ENCODE measurements at places on chromosomes 13 and 19.

DNA sequence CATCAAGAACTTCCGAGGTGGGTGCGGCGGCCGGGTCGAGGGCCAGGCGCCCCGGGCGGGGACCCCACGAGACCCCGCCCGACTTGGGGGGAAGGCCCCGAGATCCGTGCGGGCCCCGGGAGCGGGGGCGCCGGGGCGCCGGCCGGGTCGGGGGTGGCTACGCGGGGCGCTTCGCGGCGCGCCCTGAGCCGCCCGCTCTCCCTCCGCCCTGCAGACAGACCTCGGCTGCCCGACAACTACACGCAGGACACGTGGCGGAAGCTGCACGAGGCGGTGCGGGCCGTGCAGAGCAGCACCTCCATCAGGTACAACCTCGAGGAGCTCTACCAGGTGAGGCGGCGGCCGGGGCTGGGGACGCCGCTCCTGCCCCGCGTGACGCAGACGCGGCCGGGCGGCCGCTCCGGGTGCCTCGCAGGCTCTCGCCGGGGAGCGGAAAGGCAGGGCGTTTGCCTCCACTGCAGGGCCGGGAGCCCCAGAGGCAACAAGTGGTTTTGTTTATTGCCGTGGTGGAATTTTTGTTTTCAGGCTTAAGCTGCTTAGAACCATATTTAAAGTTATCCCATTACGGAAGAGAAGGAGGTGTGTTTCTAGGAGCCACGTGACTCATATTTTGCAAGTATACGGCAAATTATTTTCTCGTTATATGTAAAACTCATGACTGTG, 477 bp downstream of the CUL4A start:
- peak; percentile 87 for DNase-seq

DNA sequence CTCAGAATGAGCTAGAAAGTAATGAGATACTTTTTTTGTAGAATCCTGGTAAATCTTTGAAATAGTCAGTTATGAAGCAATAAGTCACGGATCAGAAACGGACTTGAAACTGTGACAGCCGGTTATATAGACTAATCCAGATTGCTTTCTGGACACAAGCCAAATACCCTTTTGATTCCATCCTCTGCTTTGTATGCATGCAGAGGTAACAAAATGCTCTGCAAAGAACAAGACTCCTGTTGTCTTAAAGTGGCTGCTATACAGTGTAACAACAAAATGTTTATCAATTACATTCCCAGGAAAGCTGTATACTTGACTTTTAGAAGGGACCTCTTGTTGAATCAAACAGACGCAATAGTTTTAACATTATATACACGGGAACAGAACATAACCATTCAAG, 66.5 kb upstream of the STARD13 start:
- DNase-seq: no peak

- no peak for DNase-seq
Observed at GRCh38 chr13:102688306-102688973, 6.4 kb downstream of the METTL21C start.

- peak; percentile 96 for DNase-seq
Observed at GRCh38 chr19:7488736-7489353, at the start of gene PEX11G. PEX11G (minus strand) TSS chr19:7489035; CDS start chr19:7489010, 25 bp downstream.

GRCh38 chr13:27483421-27483820, 33.1 kb upstream of the MTIF3 start:
- DNase-seq: no peak

GRCh38 chr13:52366291-52366690, 39.7 kb downstream of the THSD1 start:
- DNase-seq: no peak

DNA sequence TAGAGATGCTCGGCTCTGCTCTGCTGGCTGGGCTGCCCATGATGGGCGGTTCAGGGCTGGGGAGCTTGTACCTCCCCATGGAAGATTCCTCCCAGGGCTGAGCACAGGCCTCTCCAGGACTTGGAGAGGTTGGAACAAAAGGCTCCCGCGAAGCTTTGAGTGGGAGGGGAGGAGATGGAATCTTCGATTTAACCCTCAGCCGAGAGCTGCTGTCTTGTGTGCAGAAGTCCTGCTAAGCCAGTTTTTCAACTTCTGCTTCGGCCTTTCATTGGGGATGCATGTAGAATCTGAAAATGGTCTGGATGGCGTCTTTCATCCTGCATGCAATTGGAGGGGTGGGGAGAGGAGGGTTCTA, 163.3 kb downstream of the KDM4B start:
- no peak for DNase-seq

- no peak for DNase-seq
Observed at GRCh38 chr19:35085947-35086346, 29.7 kb upstream of the FXYD3 start.

GRCh38 chr19:21322528-21322927, 6.7 kb downstream of the ZNF708 start:
- no peak for DNase-seq

DNA sequence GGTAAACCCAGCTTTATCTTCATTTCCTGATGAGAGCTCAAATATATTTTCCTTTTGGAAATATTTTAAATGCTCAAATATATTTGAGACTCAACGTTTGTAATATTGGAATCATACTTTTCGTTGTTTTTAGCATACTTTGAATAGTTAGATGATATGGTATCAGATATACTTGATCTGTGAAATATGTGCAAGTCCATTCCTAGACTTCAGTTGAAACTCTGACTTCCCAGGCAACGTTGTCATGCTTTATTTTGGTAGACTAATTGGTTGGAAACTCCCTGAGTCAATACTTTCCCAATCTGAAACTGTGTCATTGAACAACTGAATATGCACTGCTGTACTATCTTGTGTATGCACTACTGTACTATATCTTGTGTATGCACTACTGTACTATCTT, 378.5 kb downstream of the MYO16 start:
- no peak for DNase-seq

DNA sequence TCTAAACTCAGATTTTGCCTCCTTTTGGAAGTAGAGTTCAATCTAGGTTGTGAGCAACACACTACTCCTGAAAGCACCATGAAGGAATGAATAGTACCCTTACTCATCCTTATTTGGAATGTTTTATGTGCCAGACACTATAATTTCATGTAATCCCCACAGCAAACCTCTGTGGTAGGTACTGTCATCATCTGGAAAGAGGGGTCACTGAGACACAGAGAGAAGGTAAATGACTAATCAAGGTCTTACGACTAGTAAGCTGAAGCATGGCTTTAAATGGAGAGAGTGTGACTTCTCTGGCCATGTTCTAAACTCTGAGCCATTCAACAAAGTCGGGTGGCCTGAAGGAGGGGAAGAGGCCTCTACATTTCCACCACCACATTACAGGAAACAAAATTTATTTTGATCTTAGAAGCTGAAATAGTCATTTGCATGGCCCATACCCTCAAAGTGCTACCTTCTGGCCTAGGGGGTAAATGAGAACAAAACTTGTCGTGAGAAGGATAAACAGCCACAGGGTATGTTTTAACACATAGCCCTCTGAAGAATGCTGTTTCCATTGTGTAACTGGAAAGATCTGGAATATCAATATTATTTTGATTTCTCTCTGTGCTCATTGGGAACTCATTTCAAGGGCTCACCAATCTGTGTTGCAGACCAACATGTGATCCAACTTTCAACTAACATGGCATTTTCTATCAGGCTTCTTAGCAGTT, 180.8 kb upstream of the RFC3 start:
- no peak for DNase-seq

DNA sequence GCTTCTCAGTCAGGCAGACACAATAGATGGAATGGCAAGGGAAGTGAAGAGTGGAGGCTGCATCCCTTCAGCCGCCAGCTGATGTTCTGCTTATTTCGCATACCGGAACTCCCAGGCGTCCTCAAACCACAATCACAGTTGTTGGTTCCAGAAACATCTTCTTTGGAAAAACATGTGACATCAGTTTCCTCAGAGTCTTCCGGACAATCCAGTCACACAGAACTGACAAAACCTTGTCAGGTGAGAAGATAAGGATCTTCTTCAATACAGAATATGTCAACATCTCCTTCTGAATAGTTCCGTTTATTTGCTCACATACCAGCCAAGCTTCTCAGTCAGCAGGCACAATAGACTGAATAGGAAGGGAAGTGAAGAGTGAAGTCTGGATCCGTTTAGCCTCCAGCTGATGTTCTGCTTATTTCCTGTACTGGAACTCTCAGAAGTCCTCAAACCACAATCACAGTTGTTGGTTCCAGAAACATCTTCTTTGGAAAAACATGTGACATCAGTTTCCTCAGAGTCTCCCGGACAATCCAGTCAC, 45.1 kb upstream of the CEACAM21 start:
- no peak for DNase-seq

DNA sequence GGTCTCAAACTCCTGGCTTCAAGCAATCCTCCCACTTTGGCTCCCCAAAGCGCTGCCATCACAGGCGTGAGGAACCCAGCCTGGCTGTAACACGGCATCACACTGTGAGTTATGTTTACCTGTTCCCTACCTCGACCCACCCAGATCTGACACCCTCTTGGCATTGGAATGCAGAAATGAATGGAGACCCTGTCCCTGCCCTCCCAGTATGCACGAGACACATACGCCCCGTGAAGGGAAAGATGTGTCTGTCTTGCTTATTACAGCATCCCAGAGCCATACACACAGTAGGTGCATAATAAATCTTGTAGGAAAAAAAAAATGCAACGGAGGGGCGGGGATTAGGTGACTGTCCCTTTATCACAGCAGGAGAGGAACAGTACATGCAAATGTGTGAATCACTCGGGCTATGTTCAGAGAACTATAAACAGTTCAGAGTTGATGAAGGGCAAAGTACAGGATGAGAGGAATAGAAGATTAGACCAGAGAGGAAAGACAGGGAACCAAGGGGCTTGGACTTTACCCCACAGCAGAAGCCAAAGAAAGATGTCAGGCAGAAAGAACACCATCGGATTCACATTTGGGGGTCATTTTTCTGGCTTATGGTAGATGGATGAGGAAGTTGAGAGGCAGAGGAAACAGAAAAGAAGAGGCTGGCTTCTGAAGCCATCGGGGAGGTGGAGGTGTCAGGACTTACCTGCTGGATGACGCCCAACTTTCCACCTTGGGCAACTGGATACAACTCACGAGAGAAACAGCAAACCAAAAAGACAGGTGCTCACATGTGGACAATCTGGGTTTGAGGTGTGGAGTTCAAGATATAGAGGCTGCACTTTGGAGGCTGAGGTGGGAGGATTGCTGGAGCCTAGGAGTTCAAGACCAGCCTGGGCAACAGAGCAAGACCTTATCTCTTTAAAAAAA, 94.3 kb downstream of the INSR start:
- DNase-seq: no peak

DNA sequence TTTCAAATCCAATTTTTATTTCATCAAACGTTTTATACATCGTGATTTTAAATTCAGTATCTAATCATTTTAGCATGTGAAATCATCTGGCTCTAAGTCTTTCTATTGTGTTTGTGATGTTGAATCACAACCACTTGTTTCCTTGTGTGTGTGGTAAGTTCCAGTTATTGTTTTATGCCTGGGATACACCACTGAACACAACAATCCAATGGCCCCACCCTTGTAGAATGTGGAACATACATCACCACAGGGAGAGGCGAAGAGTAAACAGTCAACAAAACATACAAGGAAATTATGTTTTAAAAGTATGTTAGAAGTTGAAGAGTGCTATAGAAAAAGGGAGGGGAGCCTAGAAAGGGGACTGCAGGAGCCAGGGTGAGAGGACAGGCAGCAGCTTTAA, 100.5 kb downstream of the EPSTI1 start:
- no peak for DNase-seq

DNA sequence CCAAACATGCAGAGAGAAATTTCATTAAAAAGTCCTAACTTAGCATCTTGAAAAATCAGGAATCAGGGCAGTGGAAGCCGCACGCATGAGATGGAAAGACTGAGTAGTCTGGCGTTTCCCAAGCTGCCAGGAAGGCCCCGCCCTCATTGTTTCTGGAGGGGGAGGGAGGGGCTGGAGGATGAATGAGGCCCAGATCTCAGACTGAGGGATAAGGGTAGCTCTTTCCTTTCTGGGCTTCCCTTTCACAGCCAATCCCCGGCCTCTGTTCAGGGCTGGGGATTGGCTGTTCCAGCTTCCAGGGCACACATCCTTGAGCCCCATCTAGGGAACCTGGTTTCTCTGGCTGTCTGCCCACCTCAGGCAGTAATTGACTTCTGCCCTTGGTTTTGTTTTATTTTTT, 7.3 kb downstream of the C19orf53 start:
- DNase-seq: peak; percentile 76

- DNase-seq: no peak
Observed at GRCh38 chr19:7152568-7152967, 83.1 kb downstream of the ZNF557 start.

GRCh38 chr13:74978591-74978990, 503.4 kb downstream of the TBC1D4 start:
- no peak for DNase-seq

- DNase-seq: no peak
Observed at GRCh38 chr13:49351871-49352270, 92.0 kb downstream of the CAB39L start.

GRCh38 chr19:1300744-1301490, 15.2 kb downstream of the EFNA2 start:
- DNase-seq: no peak

DNA sequence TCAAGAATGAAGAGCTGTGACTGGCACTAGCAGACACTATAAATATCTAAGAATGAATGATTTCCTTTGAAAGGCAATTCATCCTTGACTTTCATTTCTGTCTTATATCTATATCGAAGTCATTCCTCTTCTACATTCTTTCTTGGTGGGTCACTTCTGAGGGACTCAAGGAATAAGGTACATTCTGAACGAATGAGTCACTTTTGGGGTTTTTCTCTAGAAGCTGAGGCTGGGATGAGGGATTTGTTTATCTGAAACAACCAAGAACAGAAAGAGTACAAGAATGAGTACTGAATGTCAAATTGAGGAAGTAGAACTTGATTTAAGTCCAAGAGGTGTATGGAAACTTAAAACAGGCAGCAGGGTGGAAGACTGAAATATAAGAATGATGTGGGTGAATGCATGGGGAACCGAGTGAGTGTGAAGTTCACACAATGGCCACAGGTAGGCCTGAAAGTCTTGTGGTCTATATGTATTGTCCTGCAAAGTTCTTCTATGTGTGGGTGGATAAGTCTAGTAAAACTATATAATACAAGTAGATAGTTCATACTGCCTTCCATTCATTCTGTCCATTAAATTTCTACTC, 343.9 kb downstream of the OXGR1 start:
- DNase-seq: no peak

DNA sequence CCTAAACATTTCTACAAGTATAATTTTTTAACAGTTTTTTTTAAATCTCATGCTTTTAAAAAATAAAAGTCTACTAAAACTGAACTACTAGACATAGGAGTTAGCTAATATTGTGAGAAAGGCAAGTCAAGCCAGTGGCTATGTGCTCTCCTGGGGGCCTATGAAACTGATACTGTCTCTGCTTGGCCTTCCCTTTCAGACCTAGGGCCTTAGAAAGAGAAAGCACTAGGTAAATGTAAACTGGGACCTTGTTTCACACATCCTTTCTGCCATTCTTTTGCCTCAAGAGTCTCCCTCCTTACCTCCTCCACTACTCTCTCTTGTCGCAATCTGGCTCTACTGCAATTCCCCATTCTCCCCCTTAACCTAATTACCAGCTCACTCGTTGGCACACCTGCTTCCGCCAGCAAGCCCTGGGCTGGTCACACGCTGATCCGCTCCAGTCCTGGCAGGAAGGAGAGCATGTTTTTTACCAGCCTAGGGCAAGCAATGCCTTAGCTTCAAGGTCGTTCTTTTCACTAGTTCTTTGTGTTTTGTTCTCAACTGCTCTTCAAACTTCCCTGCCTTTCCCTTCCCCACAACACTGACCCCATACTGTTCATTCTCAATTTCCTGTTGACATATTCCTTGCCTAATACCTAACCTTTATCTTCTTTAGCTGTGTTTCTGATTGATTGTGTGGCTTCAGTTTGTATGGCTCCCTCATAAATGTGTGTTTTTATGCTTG, 23.1 kb downstream of the TBC1D4 start:
- DNase-seq: peak; percentile 77

- peak; percentile 80 for DNase-seq
Observed at GRCh38 chr19:11125994-11126685, 29.4 kb downstream of the SPC24 start.

- no peak for DNase-seq
Observed at GRCh38 chr13:82070416-82070815, 1729.5 kb upstream of the SPRY2 start.
